ENCODE measurements at places on chromosomes 4 and X. TPM values are rescaled to one million over a fixed set of nuclear protein-coding genes. Genes with fewer than 3 reads are reported as not detected.

Gene TCEAL4
- polyA plus RNA-seq: 169 TPM

Gene OSTC
- 269 TPM for polyA plus RNA-seq

Gene MFSD8
- 36.0 TPM for polyA plus RNA-seq

DNA sequence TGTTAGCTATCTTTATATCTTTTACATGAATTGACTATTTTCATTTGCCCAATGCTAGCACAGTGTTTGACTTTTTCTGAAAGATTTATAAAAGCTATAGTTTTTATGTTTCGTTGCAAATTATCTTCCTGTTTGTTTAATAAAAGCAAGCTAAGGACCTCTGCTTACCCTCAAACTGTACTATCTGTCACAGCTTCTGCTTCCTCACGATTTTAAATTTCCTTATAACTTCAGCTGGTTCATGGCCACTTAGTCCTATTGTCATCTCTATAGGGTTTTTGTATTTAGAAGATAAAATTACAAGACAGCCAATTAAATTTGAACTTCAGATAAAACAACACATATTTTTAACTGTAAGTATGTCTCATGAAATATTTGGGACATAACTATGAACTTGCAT is 494.0 kb downstream of the PDGFC start:
- no peak for DNase-seq

Gene OPN1MW
- polyA plus RNA-seq: not detected

Gene CLTRN
- polyA plus RNA-seq: 27.3 TPM

- DNase-seq: no peak
Measured at GRCh38 chrX:109732017-109732801, 848 bp downstream of the ACSL4 start.

GRCh38 chr4:40164459-40164858 is 32.4 kb upstream of the RHOH start:
- DNase-seq: no peak

Gene PWWP3B
- polyA plus RNA-seq: 3.6 TPM

Gene RNF175
- polyA plus RNA-seq: 5.2 TPM

Gene NXF3
- polyA plus RNA-seq: 0.07 TPM

Gene GPR34
- 5.5 TPM for polyA plus RNA-seq

DNA sequence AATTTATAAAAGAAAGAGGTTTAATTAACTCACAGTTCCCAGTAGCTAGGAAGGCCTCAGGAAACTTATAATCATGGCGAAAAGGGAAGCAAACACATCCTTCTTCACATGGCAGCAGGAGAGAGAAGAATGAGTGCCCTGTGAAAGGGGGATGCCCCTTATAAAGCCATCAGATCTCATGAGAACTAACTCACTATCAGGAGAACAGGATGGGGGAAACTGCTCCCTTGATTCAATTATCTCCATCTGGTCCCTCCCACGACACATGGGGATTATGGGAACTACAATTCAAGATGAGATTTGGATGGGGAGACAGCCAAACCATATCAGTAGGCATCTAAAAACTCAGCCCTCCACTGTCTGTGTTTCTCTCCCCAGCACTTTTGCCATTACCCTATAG is 22.4 kb downstream of the ANK2 start:
- DNase-seq: no peak

Gene OPN1LW
- polyA plus RNA-seq: not detected

DNA sequence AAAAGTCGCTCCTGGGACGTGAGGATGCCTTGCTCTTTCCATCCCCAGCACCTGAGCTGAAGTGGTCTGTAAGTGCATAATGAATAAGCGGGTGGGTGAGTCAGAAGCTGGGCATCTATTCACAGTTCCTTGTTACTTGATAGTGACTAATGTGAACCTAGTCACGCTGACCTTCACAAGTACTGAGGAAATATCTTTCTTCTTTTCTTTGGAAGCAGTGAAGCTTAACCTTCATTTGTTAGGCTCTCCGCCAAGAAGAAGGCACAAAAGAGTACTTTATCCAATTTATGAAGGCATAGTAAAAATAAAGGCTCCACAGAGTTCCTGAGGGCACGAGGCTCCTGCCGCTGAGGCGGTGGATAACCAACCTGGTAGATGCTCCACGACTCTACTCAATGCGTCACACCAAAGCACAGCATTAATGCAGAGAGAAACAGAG is 475.7 kb upstream of the SLIT2 start:
- no peak for DNase-seq

DNA sequence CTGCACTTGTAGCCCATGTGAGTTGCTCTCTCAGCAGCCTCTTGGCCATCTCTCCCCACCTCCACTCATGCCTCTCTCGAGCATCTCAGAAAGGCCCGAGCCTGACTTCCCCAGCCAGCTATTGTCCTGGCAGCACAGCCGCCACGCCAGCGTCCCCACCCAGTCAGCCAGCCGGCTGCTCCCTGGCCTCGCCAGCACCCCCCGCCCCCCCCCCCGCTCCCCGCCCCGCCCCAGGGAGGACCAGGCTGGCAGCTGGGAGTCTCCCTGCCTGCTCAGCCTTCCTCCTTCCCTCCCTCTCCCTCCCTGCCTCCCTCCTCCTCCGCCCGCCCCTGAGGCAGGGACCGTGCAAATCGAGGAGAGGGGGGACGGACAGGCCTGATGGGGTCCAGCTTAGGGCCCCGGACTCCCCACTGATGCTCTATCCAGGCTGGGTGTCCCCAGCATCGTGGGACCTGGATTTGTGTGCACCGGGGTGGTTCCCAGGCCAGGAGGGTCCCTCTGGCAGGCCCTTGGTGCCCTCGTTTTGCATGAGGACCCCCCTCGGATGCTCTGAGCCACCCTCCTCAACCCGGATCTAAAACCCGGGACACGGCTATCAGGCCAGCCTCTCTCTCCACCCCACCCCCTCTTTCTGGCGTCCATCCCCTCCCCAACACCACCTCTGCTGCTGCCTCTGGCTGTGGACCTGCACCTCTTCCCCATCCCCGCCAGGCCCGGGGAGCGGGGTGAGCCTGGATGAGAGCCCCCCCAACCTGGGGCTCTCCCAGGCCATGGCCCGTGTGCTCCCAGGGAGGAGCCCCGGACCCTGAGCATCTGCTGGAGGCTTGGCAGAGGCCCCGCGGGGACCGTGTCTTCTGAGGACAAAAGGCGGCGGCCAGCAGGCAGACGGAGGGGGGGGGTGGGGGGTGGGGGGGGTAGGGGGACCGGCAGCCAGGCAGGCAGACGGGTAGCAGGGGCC is at the start of gene GPR173:
TSS of gene GPR173 (plus strand) at position 621 of the 958 bp plus-strand sequence. CDS start 27,833 bp downstream, outside the sequence.
- DNase-seq: no peak

Gene DKK2
- polyA plus RNA-seq: 8.7 TPM

DNA sequence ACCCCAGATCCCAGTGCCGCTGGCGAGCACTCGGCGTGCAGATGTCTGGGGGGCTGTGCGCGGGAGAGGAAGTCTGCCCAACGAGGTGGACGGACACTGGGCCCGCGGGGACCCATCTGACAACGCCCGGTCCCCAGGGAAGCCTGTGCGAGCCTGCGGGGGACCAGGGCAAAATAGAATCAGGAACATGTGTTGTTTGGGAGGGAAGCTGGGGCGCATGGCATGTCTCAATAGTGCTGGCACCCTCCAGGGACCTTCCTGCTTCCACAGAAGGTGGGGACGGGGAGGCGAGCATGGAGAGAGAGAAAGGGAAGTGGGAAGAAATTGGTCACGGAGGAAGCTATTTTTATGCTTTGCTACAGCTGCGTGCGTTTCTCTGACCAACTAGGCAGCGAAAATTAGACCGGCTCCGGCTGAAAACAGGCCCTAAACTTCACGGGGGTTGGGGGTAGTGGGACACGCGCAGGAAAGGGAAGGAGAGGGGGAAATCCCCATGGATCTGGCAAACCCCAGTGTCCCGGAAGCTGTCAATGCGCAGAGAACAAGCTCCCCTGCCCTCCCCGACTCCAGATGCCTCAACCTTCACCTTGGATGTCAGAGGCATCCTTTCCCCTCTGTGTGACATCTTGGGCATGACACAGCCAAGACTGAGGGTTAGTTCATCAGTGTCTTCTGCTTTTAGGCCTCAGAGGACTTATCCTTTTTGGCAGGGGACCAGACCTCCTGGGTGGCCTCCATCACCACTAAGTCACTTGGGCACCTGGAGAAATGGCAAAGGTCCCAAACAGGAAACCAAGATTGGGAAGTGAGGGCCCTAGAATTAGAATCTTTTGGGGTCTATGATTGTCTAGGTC is 169.8 kb upstream of the BCOR start:
- DNase-seq: no peak

Gene PROM1
- polyA plus RNA-seq: 31.9 TPM

GRCh38 chr4:99808260-99808857 is 8.3 kb upstream of the DAPP1 start:
- no peak for DNase-seq

- no peak for DNase-seq
Measured at GRCh38 chr4:74440356-74440755, 4.6 kb upstream of the AREG start.

GRCh38 chr4:174707902-174708301 is 121.1 kb downstream of the GLRA3 start:
- no peak for DNase-seq

GRCh38 chr4:77194366-77194765 is 37.4 kb downstream of the CCNG2 start:
- no peak for DNase-seq

Gene DCAF12L1
- polyA plus RNA-seq: 9.8 TPM

Gene SASH3
- polyA plus RNA-seq: 1.6 TPM

Gene PUDP
- polyA plus RNA-seq: 21.0 TPM

Gene LAGE3
- 11.5 TPM for polyA plus RNA-seq

- DNase-seq: no peak
Measured at GRCh38 chr4:153530284-153530999, 64.3 kb downstream of the TMEM131L start.

Gene ODAPH
- polyA plus RNA-seq: 0.11 TPM

GRCh38 chr4:136680271-136680670 is 852.0 kb downstream of the PCDH18 start:
- DNase-seq: no peak

GRCh38 chrX:46959985-46960700 is 47.9 kb downstream of the JADE3 start:
- DNase-seq: no peak

- DNase-seq: no peak
Measured at GRCh38 chr4:37889849-37890800, 759 bp upstream of the TBC1D1 start.

DNA sequence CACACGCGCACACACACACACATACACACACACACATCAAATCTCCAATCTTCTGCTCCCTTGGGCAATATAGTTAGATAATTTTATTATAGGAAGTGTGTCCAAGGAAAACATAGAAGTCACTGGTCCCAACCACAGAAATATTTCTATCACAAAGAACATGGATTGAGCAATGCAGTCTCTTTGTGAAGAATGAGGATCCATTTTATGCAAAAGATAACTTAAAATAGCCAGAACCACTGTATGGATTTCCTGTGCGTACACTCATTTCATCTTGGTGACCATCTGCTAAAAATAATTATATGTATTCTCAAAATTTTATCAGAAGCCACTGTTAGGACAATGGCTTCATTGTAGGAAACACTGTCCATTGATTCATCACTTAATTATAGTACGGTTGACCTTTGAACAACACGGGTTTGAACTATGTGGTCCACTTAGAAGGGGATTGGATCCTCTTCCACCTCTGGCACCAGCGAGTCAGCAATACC is 169.6 kb upstream of the MXRA5 start:
- no peak for DNase-seq

DNA sequence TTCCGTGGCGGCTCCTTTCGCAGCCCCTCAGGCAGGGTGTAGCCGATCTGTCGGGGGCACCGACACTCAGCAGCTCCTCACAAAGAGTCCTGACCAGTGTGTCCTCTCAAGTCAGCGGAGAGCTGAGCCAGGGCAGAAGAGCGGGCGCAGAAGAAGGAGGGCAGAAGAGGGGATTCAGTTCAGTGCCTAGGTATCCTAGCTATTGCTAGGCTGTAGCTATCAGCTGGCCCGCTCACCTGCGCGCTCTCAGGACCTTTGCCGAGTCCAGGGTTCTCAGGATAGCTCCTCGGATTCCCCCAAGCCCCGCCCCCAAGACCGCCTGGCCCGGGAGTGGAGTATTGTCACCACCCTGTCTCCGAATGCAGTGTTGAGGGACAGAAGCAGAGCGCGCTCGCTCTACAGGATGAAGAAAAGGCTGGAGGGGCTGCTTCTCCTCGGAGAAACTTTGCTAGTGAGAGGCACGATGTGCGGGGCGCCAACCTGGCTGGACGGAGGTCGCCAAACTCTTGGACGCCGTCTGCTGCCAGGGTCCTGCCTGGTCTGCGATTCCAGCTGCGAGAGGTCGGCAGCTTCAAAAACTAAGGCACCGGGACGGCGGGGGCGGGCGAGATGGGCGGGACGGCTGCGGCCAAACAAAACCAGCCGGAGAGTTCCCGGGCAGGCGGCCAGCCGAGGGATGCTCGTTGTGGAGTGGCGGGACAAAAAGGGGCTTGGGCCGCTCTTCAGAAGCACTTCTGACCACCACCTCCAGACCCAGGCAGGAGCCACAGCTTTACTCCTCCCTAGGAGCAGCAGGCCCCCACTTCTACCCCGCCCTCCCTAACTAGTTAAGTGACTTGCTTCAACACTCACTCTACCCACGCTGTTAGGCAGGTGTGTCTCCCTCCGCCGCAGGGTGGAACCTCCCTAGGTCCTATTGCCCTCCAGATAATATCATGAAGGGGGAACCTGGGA is at the start of gene XKRX:
TSS of gene XKRX (minus strand) at position 258 of the 954 bp plus-strand sequence. CDS start 613 bp downstream, outside the sequence.
- peak; percentile 5 for DNase-seq

Gene RBM10
- 49.0 TPM for polyA plus RNA-seq

GRCh38 chrX:47380268-47380667 is 9.9 kb downstream of the ZNF157 start:
- no peak for DNase-seq

- DNase-seq: no peak
Measured at GRCh38 chrX:46298821-46299220, 246.4 kb downstream of the ZNF674 start.

GRCh38 chr4:26030260-26030667 is 116.2 kb downstream of the SMIM20 start:
- DNase-seq: no peak

DNA sequence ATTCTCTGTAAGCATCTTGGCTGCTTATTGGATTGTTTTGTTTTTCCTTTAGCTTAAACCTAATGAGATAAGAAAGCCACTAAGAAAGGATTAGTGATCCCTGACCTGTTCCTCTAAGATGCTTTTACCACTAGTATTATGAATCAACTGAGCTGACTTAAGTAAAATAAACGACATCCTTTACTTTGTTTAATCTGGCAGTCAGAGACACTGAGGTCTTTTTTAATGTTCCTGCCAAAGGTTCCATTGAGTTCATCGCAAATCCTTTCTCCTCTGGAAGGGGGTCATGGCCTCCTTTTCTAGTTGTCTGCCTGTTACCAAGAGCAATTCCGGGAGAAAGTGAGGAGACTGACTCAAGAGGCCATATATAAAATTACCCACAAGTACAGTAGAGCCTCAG is 1038.3 kb upstream of the SLIT2 start:
- no peak for DNase-seq

Gene REELD1
- polyA plus RNA-seq: 0.28 TPM

DNA sequence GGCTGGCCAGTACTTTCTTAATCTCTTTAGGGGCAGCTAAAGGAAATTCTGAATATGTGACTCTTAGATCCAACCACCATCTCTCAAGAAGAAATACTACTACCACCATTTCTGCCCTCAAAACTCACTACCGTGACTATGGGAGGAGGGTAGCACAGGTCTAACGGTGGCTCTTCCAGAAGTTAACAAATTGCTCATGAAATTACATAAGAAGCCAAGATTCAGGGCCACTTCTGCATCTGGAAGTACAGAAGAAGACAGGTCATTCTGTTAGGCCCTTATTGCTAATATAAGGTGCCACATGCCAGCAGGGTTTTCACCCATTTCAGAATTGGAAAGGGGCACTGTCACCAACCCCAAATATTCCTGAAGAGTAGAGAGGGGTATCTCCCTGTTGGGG is 19.6 kb upstream of the NKRF start:
- no peak for DNase-seq

- DNase-seq: no peak
Measured at GRCh38 chrX:77436682-77437081, 10.5 kb upstream of the FGF16 start.

Gene USP27X
- 12.2 TPM for polyA plus RNA-seq

All from right renal pelvis (tissue), 4 donors.